ENCODE measurements at places on chromosomes 12 and 14.

DNA sequence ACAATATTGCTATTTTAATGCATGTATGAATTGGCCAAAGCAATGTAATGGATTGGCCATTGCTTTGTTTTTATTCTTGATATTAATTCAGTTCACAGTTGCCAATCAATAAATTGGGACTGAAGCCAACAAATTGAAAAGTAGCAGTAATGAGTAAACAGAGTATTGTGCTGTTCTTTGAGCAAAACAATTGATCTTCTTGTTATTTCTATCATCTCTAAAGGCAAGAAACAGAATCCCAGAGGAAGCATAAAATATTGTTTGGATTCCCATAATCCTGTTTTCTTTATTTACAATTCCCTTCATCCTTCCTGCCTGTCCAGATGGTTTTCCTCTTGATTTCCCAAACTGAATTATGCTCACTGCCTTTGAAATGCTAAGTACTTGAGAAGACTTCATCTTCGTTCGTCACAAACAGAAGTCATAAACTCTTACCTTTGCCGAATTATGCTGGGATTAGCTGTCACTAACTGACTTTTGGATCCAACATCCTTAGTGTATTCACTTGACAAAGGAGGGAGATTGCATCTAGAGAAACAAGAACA is 85.9 kb downstream of the ST8SIA1 start:
- DNase-seq = no peak

GRCh38 chr14:100605230-100605629 is 18.0 kb upstream of the BEGAIN start:
- no peak for DNase-seq

GRCh38 chr12:52027085-52027843 is 20.5 kb downstream of the TAMALIN start:
- no peak for DNase-seq

- peak; percentile 35 for DNase-seq
These were observed 945 bp upstream of the HIP1R start for GRCh38 chr12:122834104-122834920.

GRCh38 chr12:53425515-53426150 is 2.0 kb downstream of the AMHR2 start:
- no peak for DNase-seq

- DNase-seq = no peak
These were observed 6.8 kb downstream of the OR10A7 start for GRCh38 chr12:55227643-55228042.

DNA sequence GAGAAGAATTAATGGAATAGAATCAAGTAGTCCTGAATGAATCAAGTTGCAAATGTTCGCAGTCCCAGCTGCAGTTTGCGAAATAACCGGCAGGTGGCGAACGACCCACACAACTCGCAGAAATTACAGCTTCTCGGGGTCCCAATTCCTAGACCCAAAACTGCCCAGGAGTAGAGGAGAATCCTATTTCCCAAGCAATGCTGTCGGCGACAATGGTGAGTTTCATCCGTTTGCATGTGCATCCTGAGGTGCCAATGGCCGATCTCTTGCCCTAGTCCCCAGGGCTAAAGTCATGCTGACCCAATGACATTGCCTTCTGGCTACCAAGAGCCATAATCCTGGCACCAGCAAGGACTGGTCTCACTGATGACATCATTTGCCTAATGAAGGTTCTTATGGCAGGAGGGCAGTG is 8.5 kb upstream of the ASCL1 start:
- peak; percentile 23 for DNase-seq

DNA sequence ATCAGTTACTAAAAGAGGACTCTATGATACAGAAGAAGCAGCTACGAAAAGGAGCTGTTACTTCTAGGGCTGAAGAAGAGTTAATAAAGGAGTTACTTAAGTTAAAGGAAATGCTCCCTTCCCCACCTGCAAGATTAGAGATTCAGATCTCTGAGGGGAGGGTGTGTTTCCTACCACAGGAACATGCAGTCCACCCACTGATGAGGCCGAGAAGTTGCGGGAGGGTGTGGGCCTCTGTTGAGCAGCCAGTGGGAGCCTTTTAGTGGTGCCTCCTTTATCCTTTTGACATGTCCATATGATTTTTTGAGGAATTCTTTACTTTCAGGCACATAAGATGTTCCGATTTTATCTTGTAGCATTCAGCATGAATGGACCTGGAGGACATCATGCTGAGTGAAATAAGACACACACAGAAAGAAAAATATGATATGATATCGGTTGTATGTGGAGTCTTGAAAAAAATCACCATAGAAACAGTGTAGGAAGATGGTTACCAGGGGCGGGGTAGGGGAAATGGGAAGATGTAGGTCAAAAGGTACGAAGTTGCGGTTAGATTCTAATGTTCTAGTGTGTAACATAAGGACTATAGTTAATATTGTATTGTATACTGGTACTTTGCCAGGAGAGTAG is 4.4 kb upstream of the M6PR start:
- DNase-seq = no peak

- DNase-seq = no peak
These were observed 2.2 kb downstream of the ASIC1 start for GRCh38 chr12:50059440-50060119.

- DNase-seq = no peak
These were observed 612 bp upstream of the SLC25A3 start for GRCh38 chr12:98592825-98593322.

DNA sequence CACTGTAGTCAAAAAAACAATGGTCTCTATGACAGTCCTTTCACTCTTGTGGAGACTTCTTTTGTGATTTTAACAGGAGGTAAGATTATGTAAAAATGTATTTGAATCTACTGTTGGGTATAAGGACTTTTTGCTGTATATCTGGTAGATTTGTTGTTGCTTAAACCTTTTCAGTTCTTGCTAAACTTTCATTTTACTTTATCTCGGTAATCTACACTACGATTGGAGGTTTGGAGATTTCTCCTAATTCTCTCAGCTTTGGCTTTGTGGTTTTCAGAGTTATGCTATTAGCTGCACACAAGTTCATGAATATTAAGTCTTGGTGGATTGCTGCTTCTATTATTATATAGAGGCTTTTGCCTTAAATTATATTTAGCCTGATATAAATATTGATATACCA is 116.6 kb upstream of the HIF1A start:
- DNase-seq = no peak

- DNase-seq = no peak
These were observed 47.9 kb upstream of the DBX2 start for GRCh38 chr12:45098766-45099165.

- peak; percentile 73 for DNase-seq
These were observed 3.6 kb downstream of the TNS2 start for GRCh38 chr12:53053218-53054111.

GRCh38 chr14:71646518-71646917 is 285.7 kb upstream of the RGS6 start:
- no peak for DNase-seq

GRCh38 chr14:71397371-71397770 is 490.1 kb downstream of the PCNX1 start:
- no peak for DNase-seq

DNA sequence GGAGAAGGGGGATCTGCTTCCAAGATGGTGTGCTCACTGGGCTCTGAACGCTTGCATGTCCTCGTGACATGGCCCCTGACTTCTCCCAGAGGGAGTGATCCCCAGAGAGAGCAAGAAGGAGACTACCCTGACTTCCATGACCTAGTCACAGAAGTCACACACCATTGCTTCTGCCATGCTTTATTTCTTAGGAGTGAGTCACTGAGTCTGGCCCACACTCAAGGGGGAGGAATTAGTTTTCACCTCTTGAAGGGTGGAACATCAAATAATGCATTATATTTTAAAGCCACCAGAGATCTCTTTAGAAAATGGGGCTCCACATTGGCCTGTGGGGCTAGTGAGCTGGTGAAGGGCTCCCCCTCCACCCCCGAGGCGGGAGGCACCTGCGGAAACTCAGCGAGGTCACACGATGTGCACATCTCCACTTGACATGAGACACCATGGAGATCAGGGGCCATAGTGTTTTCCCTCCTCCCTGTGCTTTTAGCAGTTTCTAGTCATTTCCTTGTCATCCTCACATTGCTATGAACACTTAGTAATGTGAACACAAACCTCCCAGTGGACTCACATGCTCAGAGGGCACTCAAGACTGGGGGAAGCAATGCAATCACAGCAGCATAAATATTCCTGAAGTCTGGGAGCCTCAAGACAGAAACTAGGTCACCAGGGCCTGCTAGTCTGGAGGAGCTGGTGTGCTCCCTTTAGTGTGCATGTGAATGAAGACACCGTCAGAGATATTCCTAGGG is 87.4 kb upstream of the FZD10 start:
- DNase-seq = no peak

GRCh38 chr14:67392800-67393199 is 19.2 kb downstream of the PLEK2 start:
- DNase-seq = no peak

DNA sequence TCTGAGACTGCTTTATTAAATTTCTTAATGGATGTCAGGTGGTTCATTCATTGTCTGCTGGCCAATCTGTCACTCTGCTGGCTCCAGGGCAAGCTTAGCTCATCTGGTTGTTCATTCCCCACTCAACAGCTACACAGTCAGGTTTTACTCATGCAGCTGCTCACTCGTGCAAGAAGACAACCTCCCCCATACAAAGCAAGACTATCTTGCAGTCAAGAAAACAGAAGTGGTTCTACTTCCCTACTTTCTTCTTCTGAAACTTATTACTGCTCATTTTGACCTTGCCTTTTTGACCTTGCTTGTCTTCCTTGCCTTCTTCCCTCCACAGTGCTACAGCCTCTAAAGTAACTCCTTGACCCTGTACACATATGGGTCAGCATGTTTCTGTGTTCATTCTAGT is 277.9 kb downstream of the SSPN start:
- no peak for DNase-seq

DNA sequence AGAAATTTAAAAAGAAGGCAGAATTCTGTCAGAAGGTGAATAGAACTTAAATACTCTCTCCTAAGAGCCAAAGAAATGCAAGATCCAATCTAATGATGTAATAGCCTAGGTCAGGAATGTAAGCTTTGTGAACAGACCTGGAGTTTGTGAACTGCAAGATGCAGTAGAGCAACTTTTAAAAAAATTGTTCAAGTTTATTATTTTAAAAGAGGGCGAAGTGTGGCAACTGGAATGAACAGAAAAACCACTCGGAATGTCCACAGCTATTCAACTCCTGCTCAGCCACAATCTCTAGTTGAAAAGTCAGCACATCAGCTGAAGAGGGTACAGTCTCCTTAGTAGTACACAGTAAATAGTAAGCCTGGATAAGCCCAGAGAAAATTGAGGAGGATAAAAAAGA is 228.8 kb downstream of the PPFIA2 start:
- no peak for DNase-seq

- DNase-seq = peak; percentile 70
These were observed 36.9 kb upstream of the PRMT8 start for GRCh38 chr12:3453990-3454680.

DNA sequence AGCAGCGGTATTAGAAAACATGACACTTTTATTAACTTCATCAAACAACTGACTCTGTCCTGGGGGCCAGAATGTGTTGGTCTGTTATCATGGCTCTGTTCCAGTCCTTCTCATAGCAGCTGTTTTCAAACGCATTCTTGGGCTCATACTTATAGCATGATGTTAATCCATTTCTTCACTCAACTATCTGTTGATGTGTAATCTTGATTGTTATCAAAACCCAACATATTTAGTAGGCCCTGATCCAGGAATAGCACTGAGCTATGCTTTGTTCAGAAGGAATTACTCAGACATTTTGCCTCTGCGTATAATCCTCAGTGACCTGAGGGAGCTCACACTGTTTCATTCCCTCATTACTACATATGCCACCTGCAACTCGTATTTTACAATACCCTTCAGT is 315.9 kb downstream of the BMP4 start:
- DNase-seq = no peak

GRCh38 chr12:102486153-102486552 is 5.8 kb upstream of the IGF1 start:
- DNase-seq = no peak

- no peak for DNase-seq
These were observed 155.3 kb upstream of the FSCB start for GRCh38 chr14:44662250-44662891.

GRCh38 chr12:125185740-125186470 is 120.7 kb downstream of the AACS start:
- peak; percentile 49 for DNase-seq

- DNase-seq = no peak
These were observed 56.0 kb downstream of the TTC9 start for GRCh38 chr14:70697701-70698100.

- DNase-seq = peak; percentile 51
These were observed 15.6 kb upstream of the C14orf180 start for GRCh38 chr14:104563742-104564615.

DNA sequence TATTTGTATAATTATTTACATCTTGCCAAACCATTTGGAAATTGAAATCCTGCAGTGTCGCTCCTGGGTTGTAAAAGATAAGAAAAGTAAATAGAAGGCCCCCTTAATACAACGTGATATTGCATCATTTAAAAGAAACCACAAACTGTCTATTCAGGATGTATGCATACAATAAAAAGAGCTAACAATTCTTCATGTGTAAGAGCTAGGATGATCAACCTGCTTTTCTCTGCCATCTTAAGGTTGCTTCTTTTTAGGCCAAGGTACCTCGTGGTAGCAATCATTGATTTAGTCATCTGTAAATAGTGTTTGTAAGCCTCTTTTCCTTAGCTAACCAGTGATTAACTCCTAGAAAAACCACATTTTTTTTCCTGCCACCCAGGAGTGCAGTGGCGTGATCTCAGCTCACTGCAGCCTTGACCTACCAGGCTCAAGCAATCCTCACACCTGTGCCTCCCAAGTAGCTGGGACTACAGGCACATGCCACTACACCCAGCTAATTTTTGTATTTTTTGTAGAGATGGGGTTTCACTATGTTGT is 3.3 kb upstream of the USP44 start:
- DNase-seq = no peak

DNA sequence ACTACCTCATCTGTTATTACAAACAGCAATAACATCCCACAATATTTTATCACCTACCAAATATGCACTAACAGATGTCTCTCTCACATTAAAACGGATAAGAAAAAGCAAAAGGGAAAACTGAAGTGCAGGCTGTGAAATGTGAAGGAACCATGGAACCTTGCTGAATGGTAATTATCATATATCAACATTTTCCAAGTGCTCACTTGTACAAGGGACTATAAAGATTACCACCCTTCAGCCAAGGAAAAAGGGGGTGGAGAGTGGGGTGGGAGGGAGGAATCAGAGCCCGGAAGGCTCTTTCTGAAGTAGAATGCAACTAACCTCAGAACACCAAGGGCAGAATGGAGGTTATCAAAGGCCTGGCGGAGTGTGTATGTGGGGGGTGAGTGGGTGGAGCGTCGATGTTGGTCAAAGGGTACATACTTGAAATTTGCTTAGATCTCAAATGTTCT is 1.2 kb downstream of the SNX6 start:
- no peak for DNase-seq

- no peak for DNase-seq
These were observed 185.8 kb downstream of the EGLN3 start for GRCh38 chr14:33764876-33765650.

DNA sequence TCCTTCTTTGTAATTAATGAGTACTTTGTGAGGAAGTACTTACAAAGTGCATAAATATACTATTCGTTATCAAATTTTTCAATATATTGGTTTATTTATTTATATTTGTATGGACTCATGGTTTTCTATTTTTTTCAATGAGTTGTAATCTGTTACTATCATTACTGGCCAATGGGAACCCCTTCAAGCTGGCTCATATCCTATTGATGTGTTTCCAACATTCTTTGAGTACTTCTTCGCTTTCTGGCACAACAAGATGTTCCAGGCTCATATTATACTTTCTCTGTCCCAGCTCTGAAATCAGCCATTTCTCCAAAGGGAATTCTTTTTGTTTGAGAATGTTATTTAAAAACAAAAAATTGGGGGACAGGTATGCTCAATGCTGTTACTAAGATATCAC is 17.5 kb downstream of the YBX3 start:
- DNase-seq = no peak

Data from HCT116 (cell line).